ENCODE measurements at places on chromosomes 2 and 18. TPM values are rescaled to one million over a fixed set of nuclear protein-coding genes. Genes with fewer than 3 reads are reported as not detected.
A peak's percentile ranks its signal among the peaks of the same experiment; 100 is the strongest.

GRCh38 chr18:13245481-13246000 is 27.0 kb downstream of the LDLRAD4 start:
- DNase-seq, result no peak

- DNase-seq, result no peak
These were observed 30.1 kb downstream of the C1D start for GRCh38 chr2:68032702-68033101.

DNA sequence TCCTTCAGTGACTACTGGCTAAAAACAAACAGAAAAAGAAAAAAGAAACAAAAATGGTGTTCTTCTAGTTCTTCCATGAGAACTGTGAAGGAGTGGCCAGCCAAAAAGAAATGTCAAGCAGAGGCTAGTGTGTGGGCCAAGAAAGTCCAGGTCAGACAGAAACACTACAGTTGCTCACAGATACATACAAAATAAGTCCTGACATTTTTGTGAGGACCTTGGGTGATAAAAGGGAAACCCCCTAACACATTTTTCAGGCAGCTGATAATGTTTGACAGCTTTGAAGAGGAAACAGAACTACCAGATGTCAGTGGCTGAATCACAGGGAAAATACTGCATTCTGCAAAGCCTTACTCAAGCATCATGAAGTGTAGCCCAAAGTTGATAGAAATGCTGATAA is 28.1 kb downstream of the ARHGAP25 start:
- peak; percentile 47 for DNase-seq

DNA sequence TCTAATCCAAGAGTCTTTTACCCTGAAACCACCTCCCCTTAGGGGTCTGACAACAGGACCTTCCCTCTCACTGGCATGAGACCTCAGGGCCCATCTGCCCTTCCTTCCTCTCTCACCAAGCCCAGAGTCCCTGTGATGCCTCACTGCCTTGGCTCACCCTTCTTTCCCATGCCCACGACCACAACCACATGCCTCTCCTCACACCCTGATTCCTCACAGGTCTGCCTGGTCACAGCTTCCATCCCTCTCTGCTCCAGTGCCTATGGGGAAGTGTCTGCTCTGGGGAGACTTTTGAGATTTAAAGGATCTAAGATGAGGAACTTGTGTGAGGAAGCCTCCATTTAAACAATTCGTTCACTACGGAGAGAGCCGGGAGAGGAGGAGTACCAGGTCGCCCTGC is 98.9 kb upstream of the SH3BP4 start:
- DNase-seq, result no peak

- no peak for DNase-seq
These were observed 19.6 kb downstream of the EHBP1 start for GRCh38 chr2:62724886-62725711.

GRCh38 chr18:24741965-24742724 is 281.7 kb downstream of the HRH4 start:
- DNase-seq, result peak; percentile 21

DNA sequence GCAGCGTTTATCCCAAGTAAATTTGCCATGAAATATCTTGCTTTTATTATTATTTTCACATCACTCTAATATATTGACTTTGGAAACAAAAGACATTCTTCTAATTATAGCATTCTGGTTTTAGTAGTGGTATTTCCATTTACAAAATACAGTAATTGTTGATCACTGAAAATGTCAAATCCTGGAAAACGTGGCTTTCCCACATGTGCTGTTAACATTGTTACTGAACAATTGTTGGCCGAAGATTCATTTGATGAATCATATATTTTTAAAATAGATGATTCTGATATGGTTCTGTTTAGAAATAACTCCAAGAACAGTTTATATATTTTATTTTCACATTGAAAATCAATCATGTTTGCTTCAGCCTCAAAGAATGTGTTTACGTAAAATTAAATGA is 32.9 kb downstream of the SP140 start:
- DNase-seq, result peak; percentile 67

DNA sequence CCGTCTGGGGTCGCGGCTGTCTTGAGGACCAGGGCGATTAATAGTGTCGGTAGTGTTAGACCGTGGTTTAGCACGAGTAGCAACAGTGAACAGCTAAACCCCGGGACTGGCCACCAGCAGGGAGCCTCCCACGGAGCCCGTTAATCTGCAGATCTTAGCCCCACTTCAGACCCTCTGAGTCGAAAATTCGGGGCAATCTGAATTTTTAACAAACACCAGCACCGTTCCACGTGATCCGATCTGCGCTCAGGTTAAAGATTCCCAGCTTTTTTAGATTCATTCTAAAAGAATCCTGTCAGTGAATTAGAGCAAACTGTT is 479 bp upstream of the ATP5F1A start:
- no peak for DNase-seq

GRCh38 chr18:77376043-77376732 is 126.5 kb downstream of the GALR1 start:
- DNase-seq, result no peak

- DNase-seq, result no peak
These were observed 212.6 kb upstream of the SP5 start for GRCh38 chr2:170502361-170503130.

GRCh38 chr2:102171946-102172345 is 14.9 kb upstream of the IL1RL2 start:
- no peak for DNase-seq

GRCh38 chr2:96535331-96535730 is 1.2 kb upstream of the ARID5A start:
- no peak for DNase-seq

DNA sequence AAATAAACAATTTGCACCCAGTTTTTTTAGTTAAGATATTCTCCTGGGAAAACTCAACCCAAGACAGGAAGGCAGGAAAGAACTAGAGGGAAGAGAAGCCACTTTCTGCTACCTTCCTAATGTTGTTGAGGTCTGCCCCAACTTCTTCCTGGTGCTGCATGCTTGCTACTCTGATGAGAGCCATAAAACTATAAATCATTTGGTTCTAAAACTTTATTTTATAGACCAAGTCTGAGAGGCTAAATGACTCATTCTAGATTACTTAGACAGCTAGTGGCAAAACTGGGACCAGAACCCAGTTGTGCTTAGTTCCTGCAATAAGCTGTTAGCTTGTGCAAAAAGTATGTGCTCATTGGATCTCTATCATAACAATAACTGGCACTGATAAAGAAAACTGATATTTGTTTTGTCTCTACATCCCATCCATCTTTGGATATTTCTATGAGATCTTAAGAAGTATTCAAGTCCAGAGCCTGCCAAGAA is 344.9 kb upstream of the SLC14A2 start:
- peak; percentile 48 for DNase-seq

GRCh38 chr2:238774071-238774470 is 73.8 kb upstream of the TWIST2 start:
- no peak for DNase-seq

GRCh38 chr18:63949068-63949737 is at the start of gene HMSD:
Gene HMSD (plus strand): TSS chr18:63949301. CDS start chr18:63953456, 4,155 bp downstream.
- DNase-seq, result peak; percentile 16

- no peak for DNase-seq
These were observed 98.3 kb downstream of the KLHL14 start for GRCh38 chr18:32674491-32674890.

DNA sequence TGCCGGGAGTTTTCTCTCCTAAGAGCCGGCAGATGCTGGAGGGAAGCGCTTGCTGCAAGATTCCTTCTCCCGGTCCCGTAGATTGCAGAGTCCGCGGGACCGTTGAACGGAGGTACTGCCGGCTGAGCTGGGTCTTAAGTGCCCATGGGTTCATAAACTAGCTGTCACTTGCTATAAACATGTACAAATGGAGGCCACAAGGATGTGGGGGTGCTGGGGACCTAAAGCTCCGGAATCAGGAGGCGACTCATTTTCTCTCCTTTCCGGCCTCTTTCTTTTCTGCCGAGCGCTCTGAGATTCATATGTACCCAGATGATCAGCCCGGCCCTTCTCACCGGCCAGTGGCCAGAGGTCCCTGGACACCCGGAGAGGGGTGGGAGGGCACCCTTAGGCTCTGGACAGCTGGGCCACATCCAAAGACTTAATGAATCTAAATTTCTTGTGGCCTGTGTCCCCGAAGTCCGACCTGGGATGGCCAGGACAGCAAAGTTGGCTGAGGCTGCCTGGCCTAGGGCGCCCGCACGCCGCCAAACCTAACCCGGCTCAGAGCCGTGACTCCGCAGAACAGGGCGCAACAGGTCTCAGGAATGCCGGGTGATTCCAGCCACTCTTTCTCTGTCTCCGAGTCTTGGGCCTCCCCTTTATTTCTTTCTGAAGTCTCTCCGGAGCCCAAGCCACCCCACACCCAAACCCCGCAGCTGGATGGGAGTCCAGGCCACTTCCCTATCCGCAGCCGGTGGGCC is 2.4 kb upstream of the PAX3 start:
- no peak for DNase-seq

- peak; percentile 73 for DNase-seq
These were observed 83.7 kb upstream of the RBM44 start for GRCh38 chr2:237714690-237715458.

DNA sequence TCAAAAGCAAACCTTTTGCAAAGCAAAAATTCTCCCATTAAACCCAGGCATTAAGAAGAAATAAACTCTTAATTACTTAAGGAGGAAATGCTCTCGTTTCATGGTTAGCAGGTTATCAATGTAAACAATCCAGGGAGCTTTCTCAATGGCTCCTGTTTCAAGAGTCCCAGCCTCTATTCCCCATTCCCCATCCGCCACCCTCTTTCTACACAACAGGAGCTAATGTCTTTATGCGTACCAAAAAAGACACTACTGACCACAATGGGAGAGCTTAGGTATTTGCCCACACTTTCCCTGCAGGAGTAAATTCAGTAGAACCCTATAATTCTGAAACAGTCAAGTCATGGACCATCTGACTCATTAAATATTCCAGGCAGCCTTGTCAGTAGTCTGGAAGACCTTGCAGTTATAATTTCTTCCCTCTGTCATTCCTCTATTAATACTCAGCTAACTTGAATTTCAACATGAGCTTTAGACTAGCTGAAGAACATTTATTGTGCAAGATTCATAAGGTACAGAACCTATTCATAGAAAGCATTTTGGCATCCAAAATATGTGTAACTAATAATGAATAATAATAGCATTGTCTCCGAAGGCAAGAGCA is 48.6 kb downstream of the SLC8A1 start:
- peak; percentile 92 for DNase-seq

GRCh38 chr2:170300993-170301392 is 123.0 kb downstream of the MYO3B start:
- no peak for DNase-seq

DNA sequence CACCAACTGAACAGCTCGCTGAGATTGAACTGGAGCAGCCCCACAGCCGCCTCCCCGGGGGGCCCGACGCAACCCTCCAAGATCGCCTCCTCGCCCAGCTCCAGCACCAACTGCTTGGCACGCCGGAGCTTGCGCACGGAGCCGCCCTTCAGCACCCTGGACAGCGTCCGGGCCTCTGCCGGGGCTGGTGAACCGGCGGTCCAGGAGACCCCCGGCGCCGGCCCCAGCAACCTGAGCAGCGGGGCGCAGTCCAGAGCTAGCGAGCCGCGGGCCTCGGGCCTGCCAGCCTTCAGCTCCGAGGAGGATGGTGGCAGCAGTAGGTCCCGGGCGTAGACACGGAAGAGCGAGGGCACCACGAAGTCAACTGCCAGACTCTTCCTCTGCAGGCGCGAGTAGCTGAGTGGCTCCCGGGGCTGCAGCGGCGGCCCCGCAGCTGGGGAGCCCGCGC is 1.2 kb downstream of the ALK start:
- DNase-seq, result peak; percentile 16

DNA sequence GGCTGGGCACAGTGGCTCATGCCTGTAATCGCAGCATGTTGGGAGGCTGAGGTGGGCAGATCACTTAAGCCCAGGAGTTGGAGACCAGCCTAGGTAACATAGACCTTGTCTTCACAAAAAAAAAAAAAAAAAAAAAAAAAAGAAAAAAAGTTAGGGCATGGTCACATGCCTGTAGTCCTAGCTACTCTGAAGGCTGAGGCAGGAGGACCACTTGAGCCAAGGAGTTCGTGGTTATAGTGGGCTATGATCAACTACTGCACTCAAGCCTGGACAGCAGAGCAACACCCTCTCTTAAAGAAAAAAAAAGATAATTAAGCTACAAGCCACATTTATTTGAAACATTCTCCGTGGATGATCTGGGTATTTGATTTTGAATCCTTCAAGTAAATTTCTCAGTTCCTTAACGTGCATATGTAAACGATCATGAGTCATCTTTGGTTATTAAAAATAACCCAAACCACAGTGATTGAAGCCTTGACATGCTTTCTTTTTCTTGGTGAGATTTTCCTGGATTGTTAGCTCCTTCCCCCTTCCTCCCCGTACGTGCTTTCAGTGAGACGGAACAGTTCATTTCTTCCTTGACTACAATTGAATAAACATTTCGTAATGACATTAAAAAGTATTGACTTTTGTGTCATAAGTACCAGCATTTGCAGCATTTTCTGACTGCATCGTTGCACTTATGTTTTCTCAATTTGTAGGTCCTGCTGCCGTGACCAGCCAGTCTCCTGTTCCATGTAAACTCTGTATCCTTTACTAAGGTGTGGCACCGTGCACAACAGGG is 20.3 kb downstream of the RMC1 start:
- DNase-seq, result no peak

DNA sequence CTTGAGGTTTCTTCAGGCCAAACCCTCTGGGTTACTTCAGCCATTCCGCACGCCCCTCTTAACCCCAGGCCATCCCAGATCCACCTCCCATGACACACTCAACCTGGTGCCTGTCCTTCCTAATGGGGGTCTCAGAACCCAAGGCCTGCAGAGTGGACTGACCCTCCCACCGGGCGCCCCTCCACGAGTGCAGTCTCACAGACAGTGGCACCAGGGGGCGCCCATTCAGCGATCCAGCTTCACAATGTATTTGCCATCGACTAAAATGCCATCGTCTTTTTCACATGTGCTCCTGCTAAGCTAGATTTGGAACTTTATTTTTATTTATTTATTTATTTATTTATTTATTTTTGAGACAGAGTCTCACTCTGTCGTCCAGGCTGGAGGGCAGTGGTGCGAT is 38.5 kb downstream of the INPP5D start:
- DNase-seq, result peak; percentile 11

GRCh38 chr2:101545950-101546349 is 71.0 kb upstream of the RFX8 start:
- no peak for DNase-seq

DNA sequence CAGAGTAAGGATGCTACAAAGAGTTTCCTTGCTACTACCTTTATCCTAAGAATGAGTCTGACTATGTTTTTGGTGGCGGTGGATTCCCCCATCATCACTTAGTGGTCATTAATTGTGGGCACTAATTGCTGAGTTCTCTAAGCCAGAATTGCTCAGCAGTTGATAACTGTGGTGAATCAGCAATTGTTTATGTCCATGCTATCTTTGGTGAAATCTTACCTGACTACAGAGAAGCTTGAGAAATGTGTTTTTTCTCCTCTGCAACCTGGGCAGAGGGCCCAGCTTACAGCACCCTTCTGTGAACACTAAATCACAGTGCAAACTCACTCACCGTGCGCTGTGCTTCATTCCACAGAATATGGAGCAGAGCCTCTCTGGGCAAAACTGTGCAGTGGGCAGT is 683.6 kb downstream of the CNTNAP5 start:
- no peak for DNase-seq

GRCh38 chr2:239625156-239625845 is 224.5 kb upstream of the HDAC4 start:
- DNase-seq, result no peak

Gene TUBB8B
- not detected for total RNA-seq

Gene DSG2
- total RNA-seq, result 5.6 TPM

Gene ABCG5
- total RNA-seq, result not detected

Gene LRP1B
- total RNA-seq, result 0.36 TPM

Gene POTEJ
- not detected for total RNA-seq

Gene ATP6V1C2
- total RNA-seq, result not detected

Gene ANKAR
- 22.2 TPM for total RNA-seq

Gene C1D
- 43.0 TPM for total RNA-seq

Gene MAP3K19
- not detected for total RNA-seq

Gene PNPT1
- total RNA-seq, result 27.0 TPM
